MM.1S (cell line): ENCODE measurements at places on chromosomes 12 and 14.

DNA sequence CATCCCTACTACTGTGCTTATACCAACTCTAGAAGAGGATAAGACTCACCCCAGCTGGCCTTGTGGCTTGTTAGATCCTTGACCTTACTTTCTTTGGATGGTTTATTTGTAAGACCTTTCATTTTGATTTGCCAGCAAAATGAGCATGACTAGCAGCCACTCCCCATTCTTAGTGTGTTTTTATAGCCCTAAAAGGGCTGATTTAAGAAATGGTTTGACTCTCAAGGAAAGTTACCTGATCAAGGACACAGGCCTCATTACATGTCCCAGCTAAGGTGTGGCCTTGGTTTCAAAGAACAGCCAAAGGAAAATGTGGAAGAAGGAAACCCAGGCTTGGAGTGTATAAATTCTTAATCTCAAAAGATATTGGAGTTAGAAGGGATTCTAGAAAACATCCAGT lies 41.4 kb downstream of the SLC17A8 start:
- DNase-seq = no peak

DNA sequence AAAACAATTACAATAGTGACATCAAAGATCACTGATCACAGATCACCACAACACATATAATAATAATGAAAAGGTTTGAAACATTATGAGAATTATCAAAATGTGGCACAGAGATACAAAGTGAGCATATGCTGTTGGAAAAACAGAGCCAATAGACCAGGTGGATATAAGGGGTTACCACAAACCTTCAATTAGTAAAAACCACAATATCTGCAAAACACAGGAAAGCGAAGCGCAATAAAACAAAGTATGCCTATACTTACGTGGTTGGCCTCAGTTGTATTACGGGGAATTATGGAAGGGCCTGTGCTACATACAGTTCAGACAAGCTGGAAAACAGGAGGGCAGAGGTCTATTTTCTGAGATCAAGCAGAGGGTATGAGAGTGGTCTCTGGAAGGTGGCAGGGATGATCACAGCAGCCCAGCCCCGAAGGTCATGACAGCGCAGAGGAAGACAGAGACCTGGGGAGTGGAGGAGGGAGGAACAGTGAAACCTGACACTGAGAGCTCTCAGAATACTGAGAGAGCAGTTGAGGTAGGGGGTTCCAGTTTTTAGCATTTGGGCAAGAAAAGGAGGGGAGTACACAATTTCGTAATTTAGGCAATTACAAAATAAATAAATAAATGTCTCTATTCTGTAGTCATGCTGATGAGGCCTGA lies 41.3 kb downstream of the IFNG start:
- no peak for DNase-seq

- no peak for DNase-seq
Measured at GRCh38 chr12:117015811-117016210, 83.4 kb downstream of the TESC start.

DNA sequence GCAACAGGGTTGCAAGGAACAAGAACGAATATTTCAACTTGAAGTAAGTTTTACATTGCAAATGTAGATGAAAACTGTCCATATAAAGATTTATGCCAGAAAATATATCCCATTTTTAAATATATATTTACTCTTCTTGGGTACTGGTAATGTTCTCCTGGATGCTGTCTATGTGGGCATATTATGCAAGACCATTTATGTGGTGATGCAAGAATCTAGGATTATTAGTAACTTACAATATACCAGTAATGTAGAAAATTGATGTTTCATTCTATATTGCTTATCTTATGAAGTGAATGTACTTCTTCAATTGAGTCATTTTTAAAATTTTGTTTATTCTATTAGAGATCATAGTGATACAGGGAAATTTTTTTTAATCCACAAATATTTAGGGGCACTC lies 25.1 kb downstream of the FGFR1OP2 start:
- DNase-seq = no peak

GRCh38 chr14:95273001-95273978 lies 46.4 kb downstream of the CLMN start:
- no peak for DNase-seq

GRCh38 chr12:30820406-30820946 lies 65.7 kb upstream of the CAPRIN2 start:
- no peak for DNase-seq

DNA sequence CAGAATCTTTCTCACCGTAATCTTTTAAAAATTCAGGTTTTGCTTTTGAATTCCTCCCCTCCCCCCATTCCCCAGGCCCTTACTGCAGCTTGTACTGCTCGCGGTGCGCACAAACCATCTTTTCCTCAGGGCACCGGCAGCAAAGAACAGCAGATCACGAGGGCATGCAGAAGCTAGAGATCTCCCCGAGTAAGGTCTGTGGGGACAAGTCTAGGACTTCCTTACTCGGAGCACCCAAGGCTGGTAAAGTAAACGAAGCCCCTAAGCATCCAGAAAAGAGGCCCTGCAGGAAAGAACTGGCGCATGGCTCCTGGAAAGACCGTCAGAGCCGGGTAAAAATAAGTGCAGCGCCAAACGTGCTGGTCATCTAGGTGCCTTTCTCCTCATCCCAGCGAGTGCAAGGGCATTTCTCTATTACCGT lies 727 bp downstream of the LDHB start:
- peak; percentile 53 for DNase-seq

DNA sequence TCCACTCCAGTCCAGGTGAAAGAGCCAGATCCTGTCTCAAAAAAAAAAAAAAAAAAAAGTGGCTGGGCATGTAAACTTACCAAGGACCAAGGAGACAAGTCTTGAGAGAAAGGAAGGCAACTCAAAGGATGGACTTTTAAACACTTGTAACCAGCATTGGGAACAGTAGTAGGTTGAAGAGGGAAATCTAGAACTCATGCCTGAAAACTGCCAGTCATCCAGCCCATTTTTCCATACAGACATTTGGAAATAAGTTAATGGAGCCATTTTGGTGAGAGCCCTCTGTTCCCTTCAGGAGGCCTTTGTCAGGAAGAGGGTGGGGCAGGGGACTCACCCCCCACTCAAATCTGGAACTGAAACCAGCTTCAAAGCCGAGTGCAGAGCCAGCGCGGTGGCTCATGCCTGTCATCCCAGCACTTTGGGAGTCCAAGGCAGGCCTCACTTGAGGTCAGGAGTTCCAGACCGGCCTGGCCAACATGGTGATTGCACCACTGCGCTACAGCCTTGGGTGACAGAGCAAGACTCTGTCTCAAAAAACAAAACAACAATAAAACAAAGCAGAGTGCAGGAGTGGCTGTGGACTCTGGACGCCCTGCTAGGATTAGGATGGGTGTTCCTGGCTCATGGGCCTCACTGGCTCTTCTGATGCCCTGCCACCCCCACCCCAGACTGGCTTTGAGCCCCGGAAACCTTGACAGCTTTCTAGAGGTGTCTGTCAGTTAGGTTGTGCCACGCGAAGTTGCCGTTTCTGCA lies 1.6 kb upstream of the MLXIP start:
- no peak for DNase-seq

DNA sequence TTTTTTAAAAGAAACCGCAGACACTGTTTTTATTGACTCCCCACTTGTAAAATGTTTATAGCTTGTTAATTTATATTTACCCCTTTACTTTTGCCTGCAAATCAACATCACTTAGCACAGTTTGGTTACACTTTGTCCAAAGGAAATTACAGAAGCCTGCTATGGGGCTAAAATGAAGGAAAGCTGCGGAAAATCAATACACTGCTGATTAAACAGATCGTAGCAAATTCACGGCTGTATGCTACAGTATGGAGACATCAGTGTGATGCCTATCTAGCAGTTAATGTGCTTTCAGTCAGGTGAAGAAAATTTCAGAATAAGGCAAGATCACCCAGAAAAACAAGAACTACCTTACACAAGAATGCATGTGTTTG lies 110.0 kb downstream of the FOXG1 start:
- DNase-seq = no peak

DNA sequence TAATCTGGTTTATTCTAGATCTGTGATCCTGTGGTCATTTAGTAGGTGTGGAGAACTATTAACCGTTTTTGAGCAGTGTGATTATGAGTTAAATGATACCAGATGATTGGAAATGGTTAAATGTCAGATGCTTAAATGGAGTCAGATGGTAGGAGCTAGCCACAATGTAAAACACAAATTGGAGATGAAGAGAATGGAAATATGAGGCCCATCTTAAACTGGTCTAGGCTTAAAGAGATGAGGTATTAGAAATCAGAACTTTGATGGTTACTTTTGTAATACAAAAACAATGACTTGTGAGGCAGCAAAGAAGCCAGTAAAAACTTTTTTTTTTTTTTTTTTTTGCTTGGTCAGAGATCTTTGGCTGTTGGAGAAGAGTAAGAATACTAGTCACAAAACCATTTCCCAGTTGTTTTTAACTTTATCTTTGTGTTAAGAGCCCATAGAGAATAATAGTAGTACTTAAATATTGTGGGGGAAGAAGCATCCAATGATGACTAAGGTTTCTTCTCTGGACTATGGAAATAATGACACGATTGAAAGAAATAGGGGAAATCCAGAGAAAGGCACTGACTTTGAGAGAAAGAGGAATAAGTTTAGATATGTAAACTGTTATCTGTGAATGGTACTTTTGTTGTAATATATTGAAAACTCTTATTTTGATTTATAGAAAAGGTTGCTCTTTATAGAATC lies 95.9 kb downstream of the WNK1 start:
- no peak for DNase-seq

DNA sequence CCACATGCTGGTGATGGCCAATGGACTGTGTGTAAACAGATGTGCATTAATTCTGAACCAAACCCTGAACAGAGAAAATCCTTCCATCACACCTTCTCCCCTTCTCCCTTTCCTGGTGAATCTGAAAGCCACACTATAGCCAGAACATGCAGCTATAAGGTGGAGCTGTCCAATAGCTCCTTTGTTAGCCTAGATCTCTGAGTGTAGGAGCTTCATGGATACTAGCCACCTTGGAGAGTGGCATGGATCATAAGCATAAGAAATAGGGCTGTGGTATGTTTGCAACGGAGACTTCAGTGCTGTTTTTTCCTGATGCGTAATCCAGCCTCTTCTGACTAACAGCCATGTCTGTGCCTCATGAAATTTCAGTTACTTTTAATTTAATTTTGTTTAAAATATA lies 364.5 kb downstream of the BTG1 start:
- DNase-seq = no peak

GRCh38 chr14:101878822-101879528 lies 85.4 kb upstream of the DYNC1H1 start:
- no peak for DNase-seq

DNA sequence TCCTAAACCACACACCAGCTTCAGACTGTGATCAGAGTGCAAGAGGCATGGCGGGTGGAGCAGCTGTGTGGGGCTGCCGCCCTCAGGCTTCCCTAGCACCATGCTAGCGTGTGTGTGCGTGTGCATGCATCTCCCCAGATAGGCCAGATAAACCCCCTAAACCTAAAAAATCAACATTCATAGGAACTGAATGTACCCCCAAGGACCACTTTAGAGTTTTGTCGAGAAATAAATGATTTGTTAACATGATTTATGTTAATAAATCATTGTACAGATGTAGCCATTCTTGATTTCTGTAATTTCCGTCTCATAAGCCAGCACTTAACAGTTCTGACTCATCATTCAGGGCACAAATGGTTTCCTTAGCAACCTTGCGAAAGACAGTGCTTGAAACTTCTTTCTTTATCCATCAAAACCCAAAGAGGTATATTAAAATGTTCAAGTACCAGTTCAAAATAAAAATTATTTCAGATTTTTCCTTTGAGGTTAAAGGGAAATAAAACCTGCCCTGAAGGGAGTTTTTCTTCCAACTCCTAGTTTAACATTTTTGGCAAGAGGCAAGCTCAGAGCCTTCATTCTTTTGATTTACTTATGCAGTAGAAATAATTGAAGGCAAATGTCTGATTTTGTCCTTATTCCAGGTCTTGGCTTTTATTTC lies 206.2 kb upstream of the RGS6 start:
- DNase-seq = no peak

- peak; percentile 74 for DNase-seq
Measured at GRCh38 chr12:122888232-122888752, 7.6 kb downstream of the VPS37B start.

DNA sequence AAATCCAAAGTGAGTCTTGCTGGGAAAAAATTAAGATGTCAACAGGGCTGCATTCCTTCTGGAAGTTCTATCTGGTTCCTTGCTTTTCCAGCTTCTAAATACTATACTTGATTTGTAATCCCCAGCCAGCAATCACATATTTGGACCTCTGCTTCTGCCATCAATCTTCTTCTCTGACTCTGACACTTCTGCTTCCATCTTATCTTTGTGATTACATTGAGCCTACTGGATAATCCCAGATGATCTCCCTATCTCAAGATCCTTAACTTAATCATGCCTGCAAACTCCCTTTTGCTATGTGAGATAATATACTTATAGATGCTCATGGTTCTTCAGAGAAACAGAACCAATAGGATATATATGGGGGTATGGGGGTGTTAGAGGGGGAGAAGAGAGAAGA lies 49.9 kb upstream of the ZDHHC17 start:
- DNase-seq = no peak

- no peak for DNase-seq
Measured at GRCh38 chr12:16272222-16272621, 5.3 kb downstream of the SLC15A5 start.

DNA sequence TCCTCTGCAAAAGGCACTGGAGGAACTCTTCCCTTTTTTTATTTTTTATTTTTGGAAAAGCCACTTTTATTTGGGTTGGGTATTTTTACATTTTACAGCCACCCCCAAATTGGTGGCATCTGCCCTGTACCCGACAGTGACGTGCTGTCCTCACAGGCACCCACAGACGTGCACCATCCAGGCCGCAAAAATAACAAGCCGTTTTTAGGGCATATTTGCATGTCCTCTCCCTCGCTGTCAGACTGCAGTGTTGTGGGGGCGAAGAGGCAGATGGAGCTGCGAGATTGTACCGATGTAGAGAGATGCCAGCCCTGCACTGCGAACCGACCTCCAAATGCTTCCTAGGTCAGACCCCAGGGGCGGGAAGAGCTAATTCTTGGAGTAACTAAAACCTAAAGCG lies 12.2 kb downstream of the JDP2 start:
- no peak for DNase-seq

GRCh38 chr14:105126126-105126980 lies 42.2 kb downstream of the JAG2 start:
- DNase-seq = no peak

DNA sequence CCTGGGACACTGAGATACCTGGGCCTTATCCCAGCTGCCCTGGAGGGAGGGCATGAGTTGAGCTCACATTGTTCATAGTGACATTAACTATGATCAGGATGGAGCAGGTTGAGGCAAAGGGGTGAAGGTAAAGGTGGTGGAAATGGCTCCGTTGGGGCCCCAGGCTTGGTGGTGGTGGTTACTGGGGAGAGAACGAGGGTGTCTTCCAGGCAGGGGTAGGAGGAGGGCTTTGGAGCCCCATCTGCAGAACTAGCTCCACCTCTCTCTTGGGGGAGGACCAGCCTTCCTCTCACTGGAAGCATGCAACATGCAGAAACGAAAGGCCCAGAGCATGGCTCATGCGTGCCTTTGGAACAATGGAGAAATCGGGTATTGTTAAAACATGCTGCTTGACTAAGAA lies 217.0 kb downstream of the SLC41A2 start:
- no peak for DNase-seq
